GM10248 (cell line): ENCODE measurements at places on chromosomes 6 and 20.
A peak's percentile ranks its signal among the peaks of the same experiment; 100 is the strongest.

DNA sequence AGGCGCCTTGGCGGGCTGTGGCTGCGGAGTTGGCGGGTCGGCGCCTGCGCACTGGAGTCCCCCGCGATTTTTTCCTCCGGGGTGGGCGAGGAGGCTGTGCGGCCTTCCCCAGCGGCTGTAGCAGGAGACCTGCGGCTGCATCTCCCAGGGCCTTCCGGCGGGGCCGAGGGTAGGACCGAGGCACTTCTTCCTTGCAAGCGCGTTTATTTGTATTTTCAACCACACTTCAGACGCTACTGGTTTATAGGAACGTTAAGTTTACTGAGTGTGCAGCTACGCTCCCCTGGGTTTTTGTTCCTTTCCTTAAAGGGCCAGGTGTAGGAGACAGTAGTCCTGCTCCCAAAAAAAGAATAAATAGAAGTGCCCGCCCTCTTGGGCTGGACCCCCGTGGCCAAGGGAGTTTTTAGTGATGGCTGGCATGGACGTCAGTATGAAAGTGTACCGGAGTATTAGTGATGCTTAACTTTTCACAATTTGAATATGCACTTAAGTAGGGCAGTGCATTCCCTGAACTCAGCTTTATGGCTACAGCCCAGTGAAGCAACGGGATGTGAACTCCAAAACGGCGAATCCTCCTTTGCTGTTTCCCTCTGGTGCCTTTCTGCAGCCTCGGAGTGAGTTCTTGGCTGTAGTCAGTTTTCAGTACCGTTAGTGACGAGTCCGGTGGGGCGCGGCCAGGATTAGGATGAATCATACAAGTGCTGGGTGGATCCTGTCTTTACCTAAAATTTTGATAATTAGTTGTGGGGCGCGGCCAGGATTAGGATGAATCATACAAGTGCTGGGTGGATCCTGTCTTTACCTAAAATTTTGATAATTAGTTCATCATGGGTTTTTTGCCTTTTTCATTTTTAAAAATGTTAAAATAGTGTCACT is 1.0 kb upstream of the FBXO5 start:
- DNase-seq, result peak; percentile 94

- peak; percentile 15 for DNase-seq
Measured at GRCh38 chr6:118283766-118284165, 264.3 kb upstream of the PLN start.

DNA sequence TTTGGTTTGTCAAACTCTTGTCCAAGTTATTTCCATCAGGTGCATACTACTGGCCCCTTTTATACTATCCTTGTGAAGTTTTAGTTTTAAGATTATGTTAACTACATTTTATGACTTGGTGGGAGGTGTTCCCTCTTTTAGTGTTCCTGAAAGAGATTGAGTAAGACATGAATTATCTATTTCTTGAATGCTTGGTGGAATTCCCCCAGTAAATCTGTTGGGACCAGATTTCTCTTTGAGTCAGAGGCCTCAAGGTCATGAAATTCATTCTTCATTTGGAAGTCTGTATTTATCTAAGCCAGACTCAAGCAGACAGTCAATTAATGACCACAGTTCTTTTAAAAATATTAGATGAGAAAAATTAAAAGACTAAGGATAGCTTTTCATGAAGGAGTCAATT is 81.3 kb downstream of the MOXD1 start:
- DNase-seq, result no peak

GRCh38 chr6:4250645-4251044 is 115.3 kb upstream of the ECI2 start:
- no peak for DNase-seq

DNA sequence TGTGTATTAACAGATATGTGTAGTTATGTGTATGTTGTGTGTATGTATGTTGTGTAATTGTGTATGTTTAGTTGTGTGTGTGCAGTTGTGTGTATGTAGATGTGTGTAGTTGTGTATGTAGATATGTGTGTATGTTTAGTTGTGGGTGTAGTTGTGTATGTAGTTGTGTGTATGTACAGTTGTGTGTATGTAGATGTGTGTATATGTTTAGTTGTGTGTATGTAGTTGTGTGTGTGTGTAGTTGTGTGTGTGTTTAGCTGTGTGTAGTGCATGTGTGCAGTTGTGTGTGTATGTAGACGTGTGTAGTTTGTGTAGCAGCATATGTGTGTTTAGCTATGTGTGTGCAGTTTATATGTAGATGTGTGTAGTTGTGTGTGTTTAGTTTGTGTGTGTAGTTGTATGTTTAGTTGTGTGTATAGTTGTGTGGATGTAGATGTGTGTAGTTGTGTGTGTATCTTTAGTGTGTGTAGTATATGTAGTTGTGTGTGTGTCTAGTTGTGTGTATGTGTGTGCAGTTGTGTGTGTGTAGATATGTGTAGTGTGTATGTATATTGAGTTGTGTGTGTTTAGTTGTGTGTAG is 16.3 kb downstream of the SIRT5 start:
- no peak for DNase-seq

- DNase-seq, result no peak
Measured at GRCh38 chr6:161590961-161591627, 317.2 kb upstream of the AGPAT4 start.

- no peak for DNase-seq
Measured at GRCh38 chr6:143902827-143903226, 38.6 kb downstream of the ZC2HC1B start.

GRCh38 chr6:125821825-125822281 is 31.1 kb downstream of the NCOA7 start:
- no peak for DNase-seq

- DNase-seq, result no peak
Measured at GRCh38 chr6:71324194-71324785, 35.7 kb downstream of the OGFRL1 start.

DNA sequence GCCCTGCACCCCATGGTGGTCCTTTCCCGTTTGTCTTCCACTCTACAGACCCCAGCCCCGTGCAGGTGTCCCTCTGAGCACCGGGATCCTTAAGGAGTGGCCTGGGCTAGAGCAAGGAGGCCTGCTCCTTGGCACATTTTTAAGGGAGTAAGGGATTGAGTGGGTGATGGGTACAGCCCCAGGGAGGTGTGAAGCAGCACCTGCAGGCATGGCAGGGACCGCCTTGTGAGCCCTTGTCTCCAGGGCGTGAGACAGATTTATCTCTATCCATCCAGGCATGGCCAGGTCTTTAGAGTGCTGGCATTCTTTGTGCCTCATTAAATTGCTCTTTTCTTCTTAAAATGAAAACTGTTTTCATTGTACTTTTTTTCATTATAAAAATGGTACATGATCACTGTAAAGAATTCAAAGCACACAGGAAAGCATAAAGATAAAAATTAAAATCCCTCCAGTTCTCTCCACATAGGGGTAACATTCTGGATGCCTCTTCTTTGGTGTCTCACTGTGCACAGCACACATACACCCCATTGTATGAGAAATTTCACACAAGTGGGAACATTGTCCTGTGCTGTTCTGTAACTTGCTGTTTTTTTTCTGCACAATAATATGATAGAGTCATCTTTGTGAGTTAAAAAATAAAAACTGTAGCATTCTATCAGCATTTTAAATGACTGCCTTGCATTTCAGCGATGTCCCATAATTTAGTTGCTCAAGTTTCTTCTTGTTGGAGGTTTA is 31.9 kb upstream of the ZNF831 start:
- no peak for DNase-seq

GRCh38 chr6:13914351-13914750 is 10.4 kb upstream of the RNF182 start:
- DNase-seq, result no peak
